ENCODE measurements at places on chromosomes 5 and 9. TPM values are rescaled to one million over a fixed set of nuclear protein-coding genes. Genes with fewer than 3 reads are reported as not detected.
A peak's percentile ranks its signal among the peaks of the same experiment; 100 is the strongest.

DNA sequence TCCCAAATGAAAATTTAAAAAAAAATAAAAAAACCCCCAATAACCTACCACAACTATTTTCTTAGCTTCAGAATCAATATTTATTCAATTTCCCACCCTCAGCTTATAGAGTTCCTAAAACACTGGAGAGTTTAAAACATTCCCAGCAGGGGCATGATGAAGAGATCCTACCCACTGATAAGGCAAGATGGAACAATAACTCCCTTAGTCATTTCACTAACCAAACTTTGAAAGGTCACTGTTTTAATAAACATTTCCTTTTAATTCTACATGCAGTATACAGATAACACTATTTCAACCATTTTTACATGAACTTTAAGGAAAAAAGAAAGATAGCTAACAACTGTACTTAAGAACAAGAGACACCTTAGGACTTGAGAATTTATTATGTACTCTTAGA is 34.9 kb upstream of the ACOT12 start:
- H3K4me1 ChIP-seq, result peaks cover 18% of the 10 kb centered on the region
- H3K36me3 ChIP-seq, result no peaks in the 10 kb centered on the region
- DNase-seq, result no peak

DNA sequence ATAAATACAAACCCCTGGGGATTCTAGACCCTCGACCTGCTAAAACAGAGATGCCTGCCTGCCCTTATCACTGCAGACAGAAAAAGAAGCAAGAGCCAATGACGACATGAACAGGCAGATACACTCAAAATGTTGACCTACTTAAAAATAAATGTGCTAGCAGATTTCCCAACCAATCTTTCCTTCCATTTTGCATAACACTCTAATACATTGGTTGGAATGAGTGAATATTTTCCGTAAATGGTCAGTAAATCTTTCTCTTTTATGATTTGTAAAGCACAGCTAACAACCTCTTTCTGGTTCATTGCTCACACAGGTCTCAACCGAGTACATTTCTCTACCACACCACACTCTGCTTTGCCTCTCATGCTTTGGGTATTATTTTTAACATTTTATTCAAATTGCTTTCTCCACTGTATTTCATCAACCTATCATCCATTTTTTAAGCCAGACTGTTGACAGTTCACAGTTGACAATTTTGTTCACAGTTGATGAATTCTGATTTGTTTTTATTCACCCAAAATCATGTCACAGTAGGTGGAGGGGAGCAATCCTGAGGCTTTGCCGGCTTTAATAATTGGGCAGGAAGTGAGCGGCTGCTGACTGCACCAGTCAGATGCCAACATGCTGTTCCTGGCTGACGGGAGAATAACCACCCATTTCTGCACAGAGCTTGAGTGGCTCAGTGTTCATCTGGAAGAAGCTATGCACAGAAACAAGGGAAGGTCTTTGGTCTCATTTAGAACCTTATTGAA is 426.6 kb downstream of the SPOCK1 start:
- H3K27me3 ChIP-seq, result no peaks in the 10 kb centered on the region
- peak overlapping the region; percentile 63 for H3K27ac ChIP-seq
- DNase-seq, result no peak
- H3K36me3 ChIP-seq, result no peaks in the 10 kb centered on the region

DNA sequence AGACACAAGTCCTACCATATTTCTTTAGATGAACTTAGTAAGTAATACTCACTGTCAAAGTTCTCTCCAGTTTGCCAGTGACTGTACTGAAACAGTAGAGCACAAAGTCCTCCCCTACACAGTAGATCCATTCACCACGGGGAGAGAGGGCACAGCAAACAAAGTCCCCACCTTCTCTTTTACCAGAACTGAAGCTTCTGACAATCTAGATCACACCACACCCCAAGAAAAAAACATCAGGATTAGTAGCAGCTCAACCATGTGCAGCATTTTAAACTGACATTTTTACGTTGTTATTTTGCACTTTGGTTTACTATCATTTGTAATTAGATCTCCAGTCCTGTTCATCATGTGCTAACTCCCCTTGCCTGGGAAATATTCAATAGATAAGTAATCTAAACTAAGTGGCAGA is 23.0 kb downstream of the DNAJA1 start:
- no peak overlapping the region for H3K4me3 ChIP-seq
- no peak overlapping the region for H3K27ac ChIP-seq
- peaks cover 16% of the 10 kb centered on the region for H3K36me3 ChIP-seq
- H3K4me1 ChIP-seq, result peaks cover 13% of the 10 kb centered on the region

GRCh38 chr5:142810743-142811290 is 40.6 kb downstream of the ARHGAP26 start:
- peaks cover 11% of the 10 kb centered on the region for H3K4me1 ChIP-seq
- no peak overlapping the region for H3K27ac ChIP-seq
- DNase-seq, result no peak
- H3K4me3 ChIP-seq, result no peak overlapping the region
- no peaks in the 10 kb centered on the region for H3K36me3 ChIP-seq
- H3K27me3 ChIP-seq, result no peaks in the 10 kb centered on the region

The GNA14 gene
- 15.0 TPM for total RNA-seq
